LHCN-M2 (cell line): ENCODE measurements at places on chromosomes 13 and 19. TPM values are rescaled to one million over a fixed set of nuclear protein-coding genes. Genes with fewer than 3 reads are reported as not detected.

DNA sequence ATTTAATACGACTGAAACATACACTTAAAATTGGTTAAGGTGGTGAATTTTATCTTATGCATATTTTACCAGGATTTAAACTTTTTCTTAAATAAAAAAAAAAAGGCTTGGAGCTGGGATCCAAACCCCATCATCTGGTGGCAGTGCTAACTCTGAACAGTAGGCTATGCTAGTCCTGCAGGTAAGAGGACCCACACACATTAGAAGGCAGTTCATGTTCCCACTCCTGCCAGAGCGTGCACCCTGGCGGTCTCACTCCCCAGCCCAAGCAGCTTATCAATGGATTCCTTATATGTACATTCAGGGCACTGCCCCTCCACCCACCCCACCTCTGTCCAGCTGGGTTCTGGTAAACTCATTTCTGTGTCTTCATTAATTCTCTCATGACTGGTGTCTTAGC lies 31.3 kb upstream of the CEBPA start:
- no peak for DNase-seq

Gene CATSPERD
- not detected in 2 replicates for total RNA-seq

Gene SPC24
- total RNA-seq = 105 and 142 TPM in 2 replicates

Gene ZNF729
- not detected in 2 replicates for total RNA-seq

DNA sequence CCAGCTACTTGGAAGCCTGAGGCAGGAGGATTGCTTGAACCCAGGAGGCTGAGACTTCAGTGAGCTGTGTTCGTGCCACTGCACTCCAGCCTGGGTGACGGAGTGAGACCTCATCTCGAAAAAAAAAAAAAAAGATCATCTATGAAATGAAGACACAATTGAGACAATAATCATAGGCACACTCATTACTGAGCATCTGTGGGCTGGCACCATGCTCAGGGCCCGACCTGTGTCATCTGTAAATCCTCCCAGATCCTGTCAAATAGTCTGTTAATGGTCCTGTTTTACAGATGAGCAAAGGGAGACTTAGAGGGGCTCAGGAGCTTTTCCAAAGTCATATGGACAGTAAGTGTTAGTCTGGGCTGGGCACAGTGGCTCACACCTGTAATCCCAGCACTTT lies 4.1 kb upstream of the NANOS2 start:
- DNase-seq = no peak

DNA sequence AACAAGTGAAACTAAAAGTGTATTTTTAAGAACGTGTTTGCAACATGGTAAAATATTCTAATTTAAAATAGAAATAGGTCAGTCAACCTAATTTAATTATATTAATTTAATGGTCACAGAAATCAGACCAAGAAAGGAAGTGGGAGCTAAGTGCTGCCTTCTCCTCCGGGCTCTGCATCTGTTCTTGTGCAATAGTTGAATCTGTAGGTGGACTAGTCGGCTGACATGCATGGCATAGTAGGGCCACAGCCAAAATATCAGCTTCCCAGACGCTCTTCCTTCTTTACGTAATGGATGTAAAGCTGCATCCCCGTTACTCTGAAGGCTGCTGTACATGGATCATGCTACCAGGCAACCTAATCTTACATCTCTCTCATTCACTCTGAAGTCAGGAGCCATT lies 47.3 kb downstream of the COL4A1 start:
- no peak for DNase-seq

GRCh38 chr13:72504131-72504841 lies 223.1 kb downstream of the MZT1 start:
- peak; percentile 35 for DNase-seq

DNA sequence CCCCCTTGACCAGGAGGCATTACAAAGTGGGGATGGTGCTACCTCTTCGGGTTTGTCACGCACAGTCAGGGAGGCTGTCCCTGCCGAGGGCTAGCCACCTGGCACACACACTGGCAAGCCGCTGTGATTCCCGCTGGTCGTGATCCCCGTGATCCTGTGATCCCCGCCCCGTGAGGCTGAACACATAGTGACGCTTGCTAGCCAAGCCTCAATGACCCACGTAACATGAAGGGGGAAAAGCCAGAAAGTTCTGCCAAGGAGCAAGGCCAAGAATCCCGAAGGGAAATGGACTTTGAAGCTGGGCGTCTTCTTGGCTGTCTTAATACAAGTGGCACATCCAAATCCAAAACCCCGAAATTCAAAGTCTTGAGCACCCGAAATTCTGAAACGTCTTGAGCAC lies 13.7 kb downstream of the LDLR start:
- DNase-seq = no peak

DNA sequence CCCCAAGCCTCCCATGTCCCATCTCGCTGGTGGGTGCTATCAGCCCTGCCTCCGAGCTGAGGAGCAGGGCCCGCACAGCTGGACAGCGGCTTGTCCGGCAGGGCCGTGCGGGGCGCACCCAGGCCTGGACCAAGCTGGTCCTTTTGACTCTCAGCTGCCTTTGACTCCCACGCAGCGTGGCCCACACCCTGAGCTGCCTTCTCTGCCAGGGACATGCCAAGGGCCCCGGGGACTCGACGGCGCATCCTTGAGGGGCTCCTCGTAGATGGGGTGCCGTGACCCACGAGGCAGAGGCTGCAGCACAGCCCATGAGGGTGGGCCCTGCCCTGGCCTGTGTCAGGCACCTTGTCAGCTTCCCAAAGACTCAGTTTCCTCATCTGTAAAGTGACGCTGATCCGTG lies 38.8 kb upstream of the F7 start:
- DNase-seq = no peak

Gene SAE1
- total RNA-seq = 228 and 269 TPM in 2 replicates

DNA sequence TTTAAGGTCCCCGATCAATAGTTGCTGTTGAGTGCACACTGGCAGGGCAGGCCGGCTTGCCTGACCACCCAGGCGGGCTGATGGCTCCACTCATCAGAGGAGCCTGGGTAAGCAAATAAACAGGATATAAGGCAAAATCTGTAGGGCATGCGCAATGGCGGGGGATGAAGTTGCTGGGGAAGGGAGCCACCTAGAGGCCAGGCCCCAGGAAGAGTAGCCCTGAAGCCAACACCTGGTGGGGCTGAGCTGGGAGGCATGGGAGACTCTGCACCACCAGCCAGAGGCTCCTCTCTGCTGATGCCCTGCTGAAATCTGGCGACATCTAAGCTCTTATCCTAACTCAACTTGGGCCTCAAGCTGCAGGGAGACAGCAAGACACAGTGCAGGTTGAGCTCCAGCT lies 324.3 kb downstream of the ZNF536 start:
- no peak for DNase-seq

- no peak for DNase-seq
These were observed 207.3 kb downstream of the DLEU7 start for GRCh38 chr13:50636007-50636704.

DNA sequence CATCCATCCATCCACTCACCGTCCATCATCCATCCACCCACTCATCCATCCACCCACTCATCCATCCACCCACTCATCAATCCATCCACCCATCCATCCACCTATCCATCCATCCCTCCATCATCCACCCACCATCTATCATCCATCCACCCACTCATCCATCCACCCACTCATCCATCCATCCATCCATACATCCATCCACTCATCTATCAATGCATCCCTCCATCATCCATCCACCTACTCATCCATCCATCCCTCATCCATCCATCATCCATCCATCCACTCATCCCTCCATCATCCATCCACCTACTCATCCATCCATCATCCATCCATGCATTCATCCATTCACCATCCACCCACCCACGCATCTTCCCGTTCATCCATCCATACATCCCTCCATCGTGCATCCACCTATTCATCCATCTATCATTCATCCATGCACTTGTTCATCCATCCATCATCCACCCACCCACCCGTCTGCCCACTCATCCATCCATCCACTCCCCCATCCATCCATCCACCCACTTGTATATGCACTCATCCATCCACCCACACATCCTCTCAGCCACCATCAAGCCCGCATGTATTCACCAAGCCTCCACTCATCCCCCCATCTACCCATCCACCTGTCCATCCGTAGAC lies 3.6 kb downstream of the STAP2 start:
- no peak for DNase-seq
